ENCODE measurements at places on chromosomes 5 and 9. TPM values are rescaled to one million over a fixed set of nuclear protein-coding genes. Genes with fewer than 3 reads are reported as not detected.

DNA sequence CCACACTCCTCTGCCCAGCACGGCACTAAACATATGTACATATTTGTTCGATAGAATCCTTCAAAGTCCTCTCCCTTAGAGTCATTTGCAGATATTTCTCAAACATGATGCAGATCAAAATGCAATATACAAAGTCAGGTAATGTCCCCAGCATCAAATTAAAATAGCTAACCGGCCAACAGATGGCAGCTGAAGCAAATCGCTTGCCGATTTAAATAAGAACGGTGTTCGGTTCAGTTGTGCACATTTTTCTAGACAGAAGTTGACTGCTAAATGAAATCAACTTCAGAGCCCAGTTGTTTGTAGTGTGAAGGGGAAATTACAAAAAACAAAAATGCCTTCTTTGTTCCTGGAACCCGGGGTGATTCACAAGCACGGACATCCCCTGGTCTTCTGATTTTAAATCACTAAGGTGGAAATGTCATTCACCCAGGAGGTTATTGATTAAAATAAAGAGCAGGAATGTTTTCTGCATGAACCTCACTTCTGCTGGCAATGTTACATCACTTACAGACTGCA lies 219.2 kb downstream of the EBF1 start:
- DNase-seq, result peak; percentile 32

The LECT2 gene
- not detected for total RNA-seq

The SPATA9 gene
- total RNA-seq, result not detected

GRCh38 chr5:172493002-172493401 lies 38.7 kb upstream of the SH3PXD2B start:
- no peak for DNase-seq

GRCh38 chr5:159071382-159071781 lies 28.3 kb downstream of the EBF1 start:
- peak; percentile 27 for DNase-seq

The NRG2 gene
- not detected for total RNA-seq

The ELOVL7 gene
- total RNA-seq, result 0.31 TPM

The OR1Q1 gene
- not detected for total RNA-seq

The PCDHGB5 gene
- total RNA-seq, result 0.12 TPM

GRCh38 chr5:14331386-14331781 lies 188.2 kb downstream of the TRIO start:
- DNase-seq, result peak; percentile 21

DNA sequence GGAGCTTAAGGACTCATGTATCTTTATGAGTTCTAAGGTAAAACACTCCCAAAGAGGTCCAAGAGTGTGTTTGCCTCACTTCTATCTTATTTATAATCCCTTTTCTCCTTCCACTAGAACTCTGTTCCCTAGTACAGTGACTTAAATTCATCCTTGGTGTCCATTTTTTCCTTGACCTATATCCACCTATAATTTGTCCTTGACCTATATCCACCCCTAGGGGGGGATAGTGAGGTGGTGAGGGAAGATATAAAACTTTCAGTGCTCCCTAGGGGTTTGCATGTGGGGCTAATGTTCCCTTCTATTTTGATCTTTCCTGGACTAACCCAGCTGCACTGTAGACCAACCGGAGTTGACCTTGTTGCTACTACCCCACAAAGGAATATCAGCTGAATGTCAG lies 83.5 kb upstream of the GNAQ start:
- no peak for DNase-seq

The TAF11L8 gene
- total RNA-seq, result not detected

DNA sequence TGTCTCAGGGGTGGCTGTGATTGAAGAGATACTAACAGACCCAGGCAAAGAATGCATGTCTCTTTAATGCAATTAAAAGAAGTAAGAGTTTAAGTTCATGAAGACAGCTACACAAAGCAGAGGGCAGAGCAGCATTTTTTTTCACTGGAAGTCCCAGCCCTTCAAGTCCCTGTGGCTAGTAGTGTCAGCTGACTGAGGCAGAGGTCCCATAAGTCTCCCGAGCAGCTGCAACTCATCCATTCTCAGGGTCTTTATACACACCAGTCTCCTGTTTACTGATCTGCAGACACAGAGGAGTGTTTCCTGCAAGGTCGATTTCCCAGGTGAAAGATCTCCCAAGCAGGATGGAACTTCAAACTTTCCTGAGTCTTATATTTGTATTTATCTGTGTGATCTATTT lies 169.4 kb upstream of the GLRA1 start:
- no peak for DNase-seq

The PTTG1 gene
- total RNA-seq, result 254 TPM

The COMMD10 gene
- 30.9 TPM for total RNA-seq

DNA sequence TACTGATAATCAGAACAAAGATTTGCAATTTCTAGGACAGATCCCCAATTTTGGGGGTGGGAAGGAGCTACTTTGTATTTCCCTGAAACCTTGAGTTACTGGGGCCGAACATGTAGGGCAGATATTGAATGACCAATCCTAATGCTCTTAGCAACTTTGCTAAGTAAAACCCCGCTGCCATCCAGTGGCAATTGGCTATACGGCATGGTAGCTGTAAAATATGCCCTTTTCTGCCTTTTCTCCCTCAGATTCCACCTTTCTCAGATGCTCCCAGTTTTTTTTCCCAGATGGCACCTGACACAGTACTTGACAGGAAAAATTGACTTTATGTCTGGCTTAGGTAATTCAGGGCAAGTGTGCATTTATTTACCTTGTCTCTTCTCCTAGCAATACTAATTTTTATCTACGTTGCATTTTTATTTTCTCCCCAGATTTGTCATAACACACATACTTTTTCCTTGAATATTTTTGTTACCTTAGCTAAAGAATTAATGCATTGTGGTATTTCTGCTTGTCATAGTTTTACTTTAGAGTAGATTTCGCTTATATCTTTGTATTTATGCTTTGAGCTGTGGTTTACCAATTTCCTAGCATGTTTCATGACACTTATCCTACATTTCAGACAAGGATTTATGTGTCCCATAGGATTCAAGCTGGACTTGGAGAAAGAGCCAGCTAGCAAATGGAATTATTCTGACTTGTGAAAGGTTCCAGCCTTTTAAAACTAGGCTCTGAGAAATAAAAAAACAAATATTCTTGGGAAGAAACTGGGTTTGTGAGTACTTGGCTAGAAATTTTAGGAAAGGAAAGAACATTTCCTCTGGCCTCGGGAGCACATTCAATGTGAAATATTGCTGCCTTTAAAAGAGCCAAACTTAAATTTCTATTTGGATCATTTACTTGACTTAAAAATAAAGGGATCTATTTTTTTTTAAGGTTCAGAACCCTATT lies 37.4 kb downstream of the PIK3R1 start:
- DNase-seq, result peak; percentile 70

The CCNJL gene
- total RNA-seq, result not detected

- DNase-seq, result no peak
These were observed 36.0 kb upstream of the FBN2 start for GRCh38 chr5:128574041-128574440.

GRCh38 chr5:117463881-117464570 lies 889.4 kb upstream of the SEMA6A start:
- DNase-seq, result no peak

The SLC36A3 gene
- not detected for total RNA-seq

DNA sequence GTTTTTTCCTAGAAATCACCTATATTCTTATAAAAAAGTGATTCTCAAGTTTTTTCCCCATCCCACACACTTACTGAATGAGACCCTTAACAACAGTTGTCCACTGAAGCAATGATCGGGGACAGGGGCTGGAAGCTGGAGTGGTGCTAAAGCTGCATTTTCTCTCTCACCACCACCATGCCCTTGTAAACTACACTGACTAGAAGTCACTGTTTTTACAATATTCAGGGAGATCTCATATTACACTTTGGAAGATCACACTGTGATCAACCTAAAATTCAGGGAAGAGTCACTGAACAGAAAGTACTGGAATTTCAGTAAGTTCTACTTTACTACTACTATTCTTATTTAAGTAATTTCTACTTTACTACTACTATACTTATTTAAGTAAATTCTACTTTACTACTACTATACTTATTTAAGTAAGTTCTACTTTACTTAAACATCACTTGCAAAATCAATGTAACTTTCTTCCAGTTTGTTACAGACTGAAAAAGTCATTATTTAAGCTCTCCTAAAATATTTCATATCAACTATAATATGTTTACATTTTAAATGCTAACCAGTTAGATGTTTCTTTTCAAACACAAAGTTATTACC lies 164.3 kb downstream of the AGTPBP1 start:
- DNase-seq, result no peak

- no peak for DNase-seq
These were observed 74.0 kb upstream of the RXRA start for GRCh38 chr9:134252084-134252830.

The TAS2R1 gene
- not detected for total RNA-seq

- no peak for DNase-seq
These were observed 105.9 kb downstream of the MPDZ start for GRCh38 chr9:13173553-13173952.

DNA sequence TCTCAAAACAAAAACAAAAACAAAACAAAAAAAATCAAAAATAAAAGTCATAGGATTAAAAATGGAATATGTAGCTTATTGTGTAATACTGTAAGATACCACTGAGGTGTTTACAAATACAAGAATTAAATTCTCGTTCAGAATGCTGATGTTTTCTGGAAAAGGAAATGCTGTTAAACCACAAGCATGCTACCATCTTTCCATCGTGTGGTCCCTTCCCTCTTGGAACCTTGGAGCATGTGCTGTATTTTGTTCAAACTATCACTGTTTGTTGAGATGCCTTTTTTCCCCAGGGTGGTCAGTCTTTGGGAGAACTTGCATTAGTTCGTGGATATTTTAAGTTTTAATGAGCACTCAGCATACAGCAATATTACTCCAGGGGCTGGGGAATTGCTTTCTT lies 39.7 kb downstream of the SUB1 start:
- no peak for DNase-seq

GRCh38 chr5:88287846-88288527 lies 19.3 kb upstream of the TMEM161B start:
- DNase-seq, result no peak

GRCh38 chr9:2337131-2337530 lies 284.5 kb upstream of the VLDLR start:
- DNase-seq, result no peak

DNA sequence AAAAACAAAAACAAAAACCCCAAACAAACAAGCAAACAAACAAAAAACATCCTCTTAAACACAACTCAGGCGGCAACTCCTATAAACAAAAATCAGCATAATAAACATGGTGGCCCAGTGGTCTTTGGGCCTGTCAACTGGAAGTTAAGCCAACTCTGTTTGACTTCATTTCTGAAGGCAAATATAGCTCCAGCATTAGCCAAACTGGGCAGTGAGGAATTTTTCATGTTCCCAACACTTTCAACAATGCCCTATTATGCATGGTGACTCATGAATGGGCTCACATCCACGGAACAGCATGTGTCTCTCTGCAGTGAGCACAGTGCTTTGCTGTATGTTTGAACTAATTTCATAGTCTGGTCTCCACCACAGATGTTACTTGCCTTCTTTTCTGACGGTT lies 143.9 kb upstream of the STC2 start:
- no peak for DNase-seq

- DNase-seq, result peak; percentile 88
These were observed 11.1 kb upstream of the CDC42SE2 start for GRCh38 chr5:131252824-131253171.

DNA sequence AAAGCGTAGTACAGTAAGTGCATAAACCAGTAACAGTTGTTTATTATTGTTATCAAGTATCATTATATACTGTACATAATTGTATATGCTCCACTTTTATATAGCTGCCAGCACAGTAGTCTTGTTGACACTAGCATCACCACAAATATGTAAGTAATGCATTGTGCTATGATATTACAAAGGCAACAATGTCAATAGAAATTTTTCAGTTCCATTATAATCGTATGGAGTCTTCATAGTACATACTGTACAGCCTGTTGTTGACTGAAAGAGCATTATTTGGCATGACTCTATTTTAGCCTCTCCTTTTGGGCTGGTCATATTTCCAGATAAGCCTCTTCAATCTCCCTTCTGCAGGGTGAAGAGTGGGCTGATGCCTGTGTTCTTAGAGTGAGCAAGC lies 40.4 kb downstream of the CFAP95 start:
- no peak for DNase-seq

The PCDHB6 gene
- total RNA-seq, result not detected

DNA sequence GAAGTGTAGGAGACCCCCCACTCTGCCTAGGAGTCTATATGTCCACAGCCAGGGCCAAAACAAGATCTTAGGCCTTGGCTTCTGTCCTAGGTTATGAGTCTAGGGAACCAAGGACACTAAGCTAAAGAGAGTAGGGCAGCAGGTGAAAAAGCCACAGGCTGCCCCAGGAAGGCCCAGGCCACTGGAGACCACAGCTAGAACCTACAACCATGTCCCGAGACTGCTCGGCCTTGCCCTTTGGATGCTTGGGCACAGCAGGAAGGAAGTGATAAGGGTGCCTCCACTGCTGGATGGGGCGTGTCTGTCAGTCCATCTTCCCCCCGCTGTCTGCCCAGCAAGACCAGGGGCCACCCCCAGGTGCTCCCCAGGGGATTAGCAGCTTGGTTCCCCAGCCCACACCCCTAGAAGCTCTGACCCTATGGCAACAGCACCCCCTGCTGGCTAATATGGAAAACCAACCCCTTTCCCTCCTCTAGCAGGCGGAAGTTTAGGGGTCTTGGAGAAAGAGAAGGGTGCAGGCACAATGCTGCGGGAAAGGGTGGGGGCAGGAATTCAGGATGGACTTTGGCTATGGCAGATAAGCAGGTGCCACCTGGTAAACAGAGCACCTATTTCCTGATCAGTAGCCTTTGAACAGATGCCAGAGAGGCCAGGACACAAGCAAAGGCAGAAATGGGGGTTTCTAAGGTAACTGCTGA lies 10.5 kb upstream of the IRF1 start:
- peak; percentile 86 for DNase-seq

GRCh38 chr9:36725777-36726356 lies 153.2 kb downstream of the MELK start:
- no peak for DNase-seq

- DNase-seq, result no peak
These were observed 132.4 kb downstream of the ROR2 start for GRCh38 chr9:91817493-91818224.

The SMIM15 gene
- 48.1 TPM for total RNA-seq

DNA sequence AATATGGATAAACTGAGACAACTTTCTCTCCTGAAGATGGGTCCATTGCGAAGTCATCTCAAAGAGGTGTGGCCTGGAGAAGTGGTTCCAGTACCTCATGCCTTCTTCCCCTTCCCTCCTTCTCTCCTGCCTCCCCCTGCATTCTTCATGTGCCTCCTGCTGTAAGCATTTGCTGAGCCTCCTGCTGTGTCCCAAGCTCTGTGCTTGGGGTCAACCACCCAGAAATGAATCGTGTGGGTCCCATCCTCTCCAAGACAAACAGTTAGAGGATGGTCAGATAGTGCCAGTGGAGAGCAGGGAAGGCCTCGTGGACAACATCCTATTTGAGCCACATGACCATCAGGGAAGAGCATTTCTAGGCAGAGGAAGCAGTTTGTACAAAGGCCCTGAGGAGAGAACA lies 53.5 kb downstream of the KCNIP1 start:
- no peak for DNase-seq

DNA sequence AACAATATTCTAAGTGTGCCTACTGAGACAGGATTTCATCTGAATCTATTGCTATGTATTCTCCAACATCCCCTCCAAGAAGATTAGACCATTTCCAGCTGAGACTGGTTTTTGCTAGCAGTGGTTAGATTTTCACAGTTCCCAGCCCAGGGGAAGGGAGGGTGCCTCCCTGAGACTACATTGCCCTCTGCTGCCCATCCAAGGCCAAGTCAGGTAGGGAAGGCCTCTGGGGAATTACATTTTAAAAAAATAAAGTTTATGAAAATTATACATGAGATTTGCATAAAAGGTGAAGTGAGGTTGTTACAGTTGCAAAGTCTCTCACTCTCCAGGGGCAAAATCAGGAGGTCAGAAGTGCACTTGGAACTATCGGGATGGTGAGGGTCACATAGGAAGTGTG lies 28.0 kb upstream of the SYK start:
- no peak for DNase-seq

GRCh38 chr9:36492865-36493264 lies 79.8 kb upstream of the MELK start:
- DNase-seq, result peak; percentile 44

Measured in activated naive CD4-positive, alpha-beta T cell treated with anti-CD3 and anti-CD28 coated beads for 36 hours (primary cell).